SW 1271 (cell line): ENCODE measurements at places on chromosomes 2 and 18.

GRCh38 chr2:23550553-23550952 is 165.6 kb downstream of the KLHL29 start:
- DNase-seq = no peak

DNA sequence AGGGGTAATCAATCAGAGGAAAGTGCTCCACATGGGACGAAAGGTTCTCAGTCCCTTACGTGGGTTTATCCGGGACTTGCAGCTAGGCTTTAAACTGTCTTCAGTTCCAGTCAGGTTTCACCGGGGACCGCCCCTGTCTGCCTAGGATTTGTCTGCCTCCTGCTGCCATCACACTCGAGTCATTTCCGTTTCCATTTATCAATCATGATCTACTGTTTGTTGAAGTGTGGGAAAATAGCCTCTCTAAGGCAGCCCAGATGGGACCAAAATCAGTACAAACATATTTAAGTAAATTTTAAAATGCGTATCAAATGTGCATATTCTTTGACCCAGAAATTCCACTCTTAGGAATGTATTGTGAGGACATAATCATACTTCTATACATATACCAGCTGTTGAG is 10.5 kb downstream of the TRAPPC12 start:
- DNase-seq = no peak

GRCh38 chr2:69801745-69802290 is 27.6 kb upstream of the GMCL1 start:
- no peak for DNase-seq

DNA sequence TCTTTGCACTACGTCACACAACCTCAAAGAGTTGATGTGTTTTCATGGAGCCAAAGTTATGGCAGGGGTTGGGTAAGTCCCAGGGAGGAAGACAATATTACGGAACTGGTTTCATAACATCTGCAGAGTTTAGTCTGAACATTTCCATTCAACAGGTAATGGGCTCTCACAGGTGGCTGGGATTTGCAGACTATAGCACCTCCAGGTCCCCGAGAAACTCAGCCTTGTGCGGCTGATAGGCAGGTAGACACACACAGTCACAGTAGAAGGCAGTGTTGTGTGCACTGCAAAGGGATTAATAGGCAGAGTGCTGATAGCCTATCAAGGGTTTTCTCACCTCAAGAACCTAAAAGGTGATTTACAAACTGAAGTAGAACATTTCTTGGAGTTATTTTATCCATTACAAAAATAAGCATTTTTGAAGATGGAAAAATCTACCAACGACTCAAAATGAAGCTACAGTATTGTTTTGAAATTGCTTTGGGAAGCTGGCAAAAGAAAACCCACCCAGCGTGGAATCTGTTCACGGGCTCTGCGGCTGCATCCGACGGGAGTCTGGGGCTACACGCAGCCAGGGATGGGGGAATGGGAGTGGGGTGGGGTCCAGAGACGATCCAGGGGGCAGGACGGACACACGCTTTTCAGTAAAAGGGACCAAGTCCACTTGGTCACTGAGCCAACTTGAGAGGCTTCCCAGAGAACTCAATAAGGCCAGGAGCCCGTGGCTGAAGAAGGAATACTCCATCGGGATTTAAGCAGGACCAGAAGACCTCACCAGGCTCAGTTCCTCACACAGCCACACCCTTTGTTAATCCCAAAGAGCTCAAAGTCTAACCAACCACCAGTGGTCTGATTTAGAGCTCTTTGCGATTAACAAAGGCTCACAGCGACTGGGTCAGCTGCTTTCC is 82.9 kb downstream of the CHRNA1 start:
- DNase-seq = no peak

- no peak for DNase-seq
Measured at GRCh38 chr2:25709349-25709748, 36.0 kb upstream of the DTNB start.

GRCh38 chr2:206160125-206160806 is 571 bp downstream of the EEF1B2 start:
- no peak for DNase-seq

DNA sequence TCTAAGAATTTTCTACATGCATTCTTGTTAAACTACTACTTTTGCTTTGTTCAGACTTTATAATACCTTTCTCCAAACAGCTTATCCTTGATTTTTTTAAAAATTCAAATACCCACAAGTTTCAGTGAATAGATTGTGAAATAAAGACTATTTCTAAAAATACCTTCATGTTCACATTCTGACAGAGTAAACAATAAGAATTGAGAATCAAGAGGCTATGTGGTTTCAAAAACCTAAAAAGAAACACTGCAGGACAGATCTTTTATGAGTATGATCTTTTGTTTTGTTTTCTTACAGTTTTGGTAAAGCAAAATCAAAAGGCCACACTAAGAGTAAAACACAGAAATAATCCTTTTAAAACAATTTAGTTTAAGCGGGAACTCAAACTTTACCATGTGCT is 21.2 kb downstream of the ALS2 start:
- DNase-seq = no peak

DNA sequence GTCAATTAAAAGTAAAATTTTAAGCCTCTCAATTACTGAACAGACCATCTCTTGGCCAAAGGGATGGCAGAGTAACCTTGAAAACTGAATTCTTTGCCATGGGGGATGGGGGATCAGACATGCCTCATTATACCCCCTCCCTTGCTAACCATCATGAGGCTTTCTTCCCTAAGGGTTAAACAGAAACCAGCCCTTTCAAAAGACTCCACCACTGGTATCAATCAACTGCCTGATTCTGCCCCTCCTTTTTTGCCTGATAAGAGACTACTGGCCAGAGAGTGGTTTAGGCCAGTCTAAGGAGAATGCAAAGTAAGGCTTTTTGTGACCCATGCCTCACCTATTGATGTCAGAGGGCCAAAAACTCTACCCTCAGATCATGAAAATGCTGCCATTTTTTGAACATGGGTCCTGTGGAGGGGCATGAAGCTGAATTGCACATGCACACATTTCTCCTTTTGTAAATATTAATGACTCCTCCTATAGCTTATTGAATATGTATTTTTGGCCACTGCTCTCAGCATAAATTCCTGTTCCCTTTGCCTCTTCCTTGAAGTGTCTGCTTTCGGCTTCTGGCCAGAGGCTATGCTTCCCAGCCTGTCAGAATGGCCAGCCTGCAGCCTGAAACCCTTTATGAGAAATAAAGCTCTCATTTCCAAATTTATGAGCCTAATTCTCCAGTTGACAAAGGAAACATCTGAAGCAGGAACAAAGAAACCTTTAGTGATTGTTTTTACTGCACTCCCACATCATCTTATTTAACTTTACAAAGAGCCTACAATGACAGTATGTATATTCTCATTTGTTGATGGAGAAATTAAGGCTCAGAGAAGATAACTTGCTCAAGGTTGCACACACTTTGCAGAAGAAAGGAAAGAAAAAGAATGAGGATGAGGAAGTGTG is 270.7 kb upstream of the CELF4 start:
- no peak for DNase-seq

- DNase-seq = peak; percentile 39
Measured at GRCh38 chr2:234147335-234147861, 96.9 kb downstream of the SPP2 start.
